CD4-positive, alpha-beta T cell (primary cell): ENCODE measurements at places on chromosomes 3 and 15. TPM values are rescaled to one million over a fixed set of nuclear protein-coding genes. Genes with fewer than 3 reads are reported as not detected.
A peak's percentile ranks its signal among the peaks of the same experiment; 100 is the strongest.

Gene ARPIN
- total RNA-seq, result not detected

Gene GRK7
- total RNA-seq, result 0.22 TPM

GRCh38 chr3:194667363-194667762 is 4.6 kb downstream of the LSG1 start:
- DNase-seq, result no peak

Gene TNFSF10
- total RNA-seq, result 9.2 TPM

- DNase-seq, result peak; percentile 39
Observed at GRCh38 chr3:37993820-37994638, 3.4 kb downstream of the VILL start.

Gene HIGD1A
- 11.3 TPM for total RNA-seq

Gene COL6A5
- not detected for total RNA-seq

DNA sequence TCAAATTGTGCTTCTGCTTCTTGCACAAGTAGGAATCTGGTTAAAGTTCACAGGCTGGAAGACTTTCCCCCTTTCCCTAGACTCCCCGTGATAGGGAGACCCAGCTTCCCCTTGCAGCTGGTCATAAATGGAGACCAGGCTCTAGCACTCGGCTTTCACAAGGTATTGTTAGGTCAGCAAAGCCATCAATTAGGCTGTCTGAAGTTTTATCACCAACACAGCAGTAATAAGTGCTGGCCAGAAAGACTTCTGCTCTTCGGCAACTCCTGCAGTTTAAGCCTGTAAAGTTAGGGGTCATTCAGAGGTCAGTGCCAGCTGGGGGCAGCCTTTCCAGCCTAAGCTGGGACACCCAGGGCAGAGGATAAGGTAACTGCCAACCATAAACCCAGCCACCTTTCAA is 203.4 kb downstream of the MEIS2 start:
- no peak for DNase-seq

Gene PLA2G4E
- total RNA-seq, result not detected

DNA sequence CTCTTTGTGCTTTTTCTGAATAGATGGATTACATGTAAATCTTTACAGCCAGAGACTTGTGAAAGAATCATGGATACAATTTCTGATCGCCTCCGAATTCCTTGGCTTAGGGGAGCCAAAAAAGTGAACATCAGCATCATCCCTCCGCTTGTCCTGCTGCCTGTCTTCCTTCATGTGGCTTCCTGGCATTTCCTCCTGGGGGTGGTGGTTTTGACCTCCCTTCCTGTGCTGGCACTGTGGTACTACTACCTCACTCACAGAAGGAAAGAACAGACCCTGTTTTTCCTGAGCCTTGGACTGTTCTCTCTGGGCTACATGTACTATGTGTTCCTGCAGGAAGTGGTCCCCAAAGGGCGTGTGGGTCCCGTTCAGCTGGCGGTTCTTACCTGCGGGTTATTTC is 5.9 kb downstream of the ZDHHC23 start:
- no peak for DNase-seq

DNA sequence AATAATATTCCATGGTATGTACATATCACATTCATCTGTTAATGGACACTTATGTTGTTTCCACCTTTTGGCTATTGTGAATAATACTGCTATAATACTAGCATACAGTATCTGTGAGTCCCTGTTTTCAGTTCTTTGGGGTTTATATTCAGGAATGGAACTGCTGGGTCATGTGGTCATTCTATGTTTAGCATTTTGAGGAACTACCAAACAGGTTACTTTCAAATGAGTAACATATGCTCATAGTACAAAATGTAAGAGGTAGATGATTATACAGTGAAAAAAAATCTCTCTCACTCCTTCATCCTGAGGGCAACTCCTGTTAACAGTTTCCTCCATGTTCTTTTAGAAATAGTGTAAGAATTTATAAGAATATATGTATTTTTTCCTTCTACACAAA is 162.2 kb downstream of the PLD1 start:
- DNase-seq, result no peak

GRCh38 chr15:42102646-42103235 is 8.4 kb upstream of the PLA2G4D start:
- no peak for DNase-seq

DNA sequence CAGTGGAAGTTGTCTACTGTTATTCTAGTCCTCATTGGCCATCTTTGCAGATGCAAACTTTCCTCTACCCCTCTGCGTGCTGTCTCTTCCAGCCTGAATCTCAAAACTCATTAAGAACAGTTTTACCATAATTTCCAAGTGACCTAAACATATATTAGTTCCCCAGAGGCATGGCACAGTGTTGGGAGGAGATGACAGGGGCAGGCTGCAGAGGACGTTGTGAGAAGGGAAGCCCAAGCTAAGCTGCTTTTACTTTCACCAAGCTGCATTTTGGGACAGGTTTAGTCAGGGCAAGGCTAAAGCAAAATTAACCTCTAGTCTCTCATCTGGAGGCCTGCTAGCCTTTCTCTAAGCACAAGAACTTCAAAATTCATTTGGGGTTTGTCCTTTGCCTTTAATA is 318.6 kb upstream of the SATB1 start:
- no peak for DNase-seq

- no peak for DNase-seq
Observed at GRCh38 chr15:81014446-81015093, 13.8 kb downstream of the TLNRD1 start.

Gene GP5
- total RNA-seq, result 3.3 TPM

Gene CPB1
- total RNA-seq, result not detected

- DNase-seq, result no peak
Observed at GRCh38 chr3:61875976-61876671, 314.8 kb downstream of the PTPRG start.

DNA sequence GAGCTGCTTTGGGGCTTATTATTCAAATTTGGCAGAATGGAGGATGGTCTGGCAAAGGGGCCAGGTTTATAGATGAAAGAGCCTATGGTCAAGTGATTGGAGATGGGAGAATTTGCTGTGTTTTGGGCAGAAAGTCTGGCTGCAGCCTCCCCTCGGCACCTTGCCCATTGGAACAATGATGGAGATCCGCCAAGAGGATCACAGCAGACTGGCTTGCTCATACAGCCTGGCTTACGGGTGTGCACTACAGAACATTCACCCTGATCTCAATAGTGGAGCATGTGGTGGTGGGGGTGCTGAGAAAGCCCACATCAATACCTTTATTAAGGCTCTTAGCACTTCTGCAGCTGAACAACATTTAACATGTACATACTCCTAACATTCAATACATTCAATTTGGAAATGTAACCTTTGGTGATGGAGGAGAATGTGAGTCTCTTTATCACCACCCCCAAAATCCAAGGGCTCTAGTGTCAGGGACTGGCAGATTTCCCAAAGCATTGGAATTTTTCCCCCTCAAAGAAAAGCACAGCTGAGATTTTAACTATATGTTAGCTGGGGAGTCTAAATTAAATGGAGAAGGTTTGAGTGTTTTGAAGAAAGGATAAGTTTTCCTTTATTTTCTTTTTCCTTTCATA is 118.4 kb upstream of the TMC3 start:
- no peak for DNase-seq

GRCh38 chr3:177721864-177722785 is 524.8 kb upstream of the TBL1XR1 start:
- no peak for DNase-seq

DNA sequence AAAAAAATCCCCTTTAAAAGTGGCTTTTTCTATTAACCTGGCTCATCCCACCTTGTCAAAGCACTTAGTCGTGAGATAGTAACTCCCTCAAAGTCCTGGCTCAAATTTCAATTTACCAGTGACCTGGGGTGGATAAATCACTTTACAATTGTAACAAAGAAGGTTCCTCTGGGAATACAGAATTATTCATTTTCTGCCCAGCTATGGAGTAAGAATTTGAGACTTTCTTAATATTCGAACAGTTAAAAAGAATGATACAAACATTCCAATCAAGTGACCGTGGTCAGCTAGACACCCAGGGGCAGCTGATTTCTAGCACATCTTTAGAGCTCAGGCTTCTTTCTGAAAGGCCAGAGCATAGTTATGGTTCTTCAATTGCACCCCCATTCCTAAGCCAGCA is 291.0 kb upstream of the TGFBR2 start:
- DNase-seq, result no peak

Gene MUC20
- total RNA-seq, result 3.9 TPM
